ENCODE measurements at places on chromosomes 7 and 10.

- DNase-seq, result peak; percentile 25
These were observed 64.4 kb upstream of the SFMBT2 start for GRCh38 chr10:7475046-7475911.

DNA sequence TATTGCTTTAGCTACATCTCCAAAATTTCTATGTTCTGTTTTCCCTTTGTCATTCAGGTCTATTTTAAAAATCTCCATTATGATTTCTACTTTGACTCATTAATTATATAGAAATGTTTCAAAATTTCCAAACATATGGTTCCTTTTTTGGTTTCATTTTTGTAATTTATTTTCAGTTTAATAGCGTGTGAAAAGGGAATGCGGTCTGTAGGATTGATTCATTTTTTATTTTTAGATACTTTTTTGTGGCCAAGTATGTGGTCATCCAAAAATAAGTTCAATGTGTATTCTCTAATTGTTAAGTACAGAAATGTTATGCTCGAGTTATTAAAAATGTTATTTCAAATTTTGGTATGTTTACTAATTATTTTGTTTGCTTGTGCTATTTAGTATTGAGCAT lies 72.5 kb upstream of the ANKRD1 start:
- DNase-seq, result no peak

DNA sequence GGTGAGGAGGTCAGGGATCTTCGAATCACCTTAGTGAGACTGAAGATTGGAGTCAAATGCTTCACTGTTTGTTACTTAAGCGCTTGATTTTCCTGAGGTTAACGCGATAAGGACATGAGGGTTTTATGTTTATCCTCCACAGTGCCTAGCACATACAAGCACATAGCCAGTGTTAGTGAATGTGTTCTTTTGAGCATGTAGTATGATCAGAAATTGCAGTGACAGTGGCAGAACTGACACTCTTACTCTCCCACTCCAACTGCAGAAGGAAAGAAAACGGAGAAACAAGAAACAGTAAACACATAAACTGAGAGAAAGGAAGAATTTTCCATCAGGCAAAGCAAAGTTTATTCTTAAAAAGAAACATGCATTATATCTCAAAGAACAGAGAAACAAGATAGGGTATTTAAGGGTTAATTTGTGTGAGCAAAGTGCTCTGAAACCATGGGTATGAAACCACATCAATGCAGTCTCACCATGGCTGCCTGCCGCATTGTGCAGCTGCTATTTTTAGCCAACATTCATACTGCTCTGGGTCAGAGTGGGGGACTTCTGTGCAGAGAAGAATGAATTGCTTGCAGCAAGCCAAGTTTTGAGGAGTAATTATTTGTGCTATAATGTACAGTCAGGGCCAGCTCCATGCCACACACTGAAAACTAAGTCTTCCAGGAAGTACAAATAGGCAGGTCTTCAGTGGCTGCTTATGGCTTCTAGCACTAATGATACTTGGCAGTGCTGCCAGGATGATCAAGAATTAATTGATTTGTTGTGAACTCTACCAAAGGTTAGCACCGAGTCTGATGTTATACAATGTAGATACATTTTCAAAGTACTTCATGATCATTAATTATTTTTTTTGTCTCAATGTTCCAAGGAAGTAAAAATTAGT lies 152.0 kb downstream of the MACC1 start:
- peak; percentile 82 for DNase-seq

DNA sequence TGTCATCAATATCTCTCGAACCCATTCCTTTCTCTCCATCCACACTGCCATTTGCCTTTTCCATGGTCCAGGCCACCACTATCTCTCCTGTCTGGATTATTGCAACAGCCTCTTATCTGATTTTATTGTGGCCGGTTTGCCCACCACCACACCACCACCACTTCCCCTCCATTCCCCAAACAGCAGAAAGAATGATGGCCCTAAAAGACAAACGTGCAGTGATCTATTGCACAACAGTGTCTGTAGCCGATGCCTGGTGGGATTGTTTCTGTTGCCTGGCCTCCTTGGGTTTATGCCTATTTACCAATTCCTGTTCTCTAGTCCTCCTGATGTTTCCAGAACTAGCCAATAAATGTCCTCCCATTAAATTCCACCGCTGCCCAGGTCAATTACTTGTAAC lies 10.2 kb upstream of the ST8SIA6 start:
- no peak for DNase-seq

GRCh38 chr10:97479939-97480338 lies 18.3 kb downstream of the MMS19 start:
- DNase-seq, result peak; percentile 10

GRCh38 chr7:27158436-27159265 lies 2.2 kb upstream of the HOXA7 start:
- no peak for DNase-seq
